Stomach (tissue), 19 donors: ENCODE measurements at places on chromosomes 1 and 21. TPM values are rescaled to one million over a fixed set of nuclear protein-coding genes. Genes with fewer than 3 reads are reported as not detected.

DNA sequence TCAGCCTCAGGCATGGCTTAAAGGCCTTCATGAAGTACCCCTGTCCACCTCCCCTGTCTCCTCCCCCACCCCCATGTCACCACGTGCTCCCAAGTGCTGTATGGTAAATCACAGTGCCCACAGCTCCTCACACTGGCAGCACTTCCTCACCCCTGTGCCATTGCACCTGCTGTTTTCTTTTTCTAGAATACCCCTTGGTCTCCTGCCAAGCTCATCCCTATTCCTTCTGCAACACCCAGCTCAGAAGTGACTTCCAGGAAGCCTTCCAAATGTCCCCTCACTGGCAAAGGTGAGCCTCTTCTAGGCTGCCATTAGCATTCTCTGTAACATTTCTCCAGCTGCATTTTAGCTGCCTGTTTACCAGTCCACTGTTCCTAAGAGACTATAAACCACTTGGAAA lies 9.4 kb downstream of the AKNAD1 start:
- no peak overlapping the region for H3K27ac ChIP-seq
- H3K36me3 ChIP-seq, result no peaks in the 10 kb centered on the region
- peaks cover 6% of the 10 kb centered on the region for H3K4me1 ChIP-seq
- H3K4me3 ChIP-seq, result no peak overlapping the region
- no peaks in the 10 kb centered on the region for H3K27me3 ChIP-seq

GRCh38 chr1:35894183-35894582 lies 11.2 kb downstream of the AGO1 start:
- no peak overlapping the region for H3K27ac ChIP-seq
- no peaks in the 10 kb centered on the region for H3K27me3 ChIP-seq
- peaks cover 100% of the 10 kb centered on the region for H3K36me3 ChIP-seq
- DNase-seq, result peak; percentile 30

DNA sequence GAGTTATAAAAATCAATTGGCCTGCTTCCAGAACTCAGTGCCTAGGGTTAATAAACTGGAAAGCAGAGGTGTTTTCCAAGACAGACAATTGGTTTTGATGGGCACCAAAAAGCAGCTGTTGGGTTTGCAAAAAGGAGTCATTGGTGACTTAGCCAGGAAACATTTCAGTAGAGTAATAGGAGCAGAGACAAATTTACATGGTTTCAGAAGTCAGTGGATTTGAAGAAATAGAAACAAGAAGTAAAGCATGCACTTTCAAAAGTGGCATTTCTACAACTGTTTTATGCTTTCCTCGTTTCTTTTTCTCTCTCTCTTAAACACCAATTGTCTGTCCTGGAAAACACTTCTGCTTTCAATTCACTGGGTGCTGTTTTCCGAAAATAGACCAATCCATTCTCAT lies 87.8 kb downstream of the GLUL start:
- H3K4me1 ChIP-seq, result peaks cover 39% of the 10 kb centered on the region
- H3K4me3 ChIP-seq, result no peak overlapping the region
- no peak for DNase-seq
- no peaks in the 10 kb centered on the region for H3K36me3 ChIP-seq

DNA sequence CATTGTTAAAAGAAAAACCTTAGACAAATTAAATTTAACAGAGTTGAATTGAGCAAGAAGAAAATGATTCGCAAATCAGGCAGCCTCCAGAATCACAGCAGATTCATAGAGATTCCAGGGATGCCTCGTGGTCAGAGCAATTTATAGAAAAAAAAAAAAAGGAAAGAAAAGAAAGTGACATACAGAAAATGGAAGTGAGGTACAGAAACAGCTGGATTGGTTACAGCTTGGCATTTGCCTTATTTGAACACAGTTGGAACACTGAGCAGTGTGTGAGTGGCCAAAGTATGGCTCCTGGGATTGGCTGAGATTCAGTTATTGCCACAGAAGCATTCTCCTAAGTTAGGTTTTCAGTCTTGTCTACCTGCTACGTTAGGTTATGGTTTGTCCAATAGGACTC lies 9.1 kb upstream of the C21orf91 start:
- H3K4me1 ChIP-seq, result no peaks in the 10 kb centered on the region
- H3K27me3 ChIP-seq, result no peaks in the 10 kb centered on the region
- H3K4me3 ChIP-seq, result no peak overlapping the region
- no peak overlapping the region for H3K27ac ChIP-seq

DNA sequence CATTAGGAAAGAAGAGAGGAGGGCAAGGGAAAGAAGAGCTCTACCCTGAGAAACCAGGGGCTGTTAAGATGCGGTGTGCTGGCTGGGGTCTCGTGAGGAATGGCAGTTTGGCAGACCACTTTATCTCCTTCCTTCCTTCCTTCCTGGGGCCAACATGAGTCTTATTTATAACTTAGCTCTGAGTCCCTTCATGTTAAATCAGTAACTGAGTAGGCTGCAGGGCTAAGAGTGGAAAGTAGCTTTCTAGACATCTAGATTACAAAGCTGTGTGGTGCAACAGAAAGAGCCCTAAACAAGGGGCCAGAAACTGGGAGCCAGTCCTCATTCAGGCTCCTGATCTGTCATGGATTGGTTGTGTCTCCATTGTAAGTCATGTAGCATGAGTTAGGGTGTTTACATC lies 135.4 kb upstream of the DUSP10 start:
- H3K4me1 ChIP-seq, result no peaks in the 10 kb centered on the region
- H3K36me3 ChIP-seq, result no peaks in the 10 kb centered on the region
- DNase-seq, result no peak
- H3K27me3 ChIP-seq, result no peaks in the 10 kb centered on the region
- no peak overlapping the region for H3K27ac ChIP-seq

The PKNOX1 gene
- polyA plus RNA-seq, result 8.2 TPM

The KLHL12 gene
- polyA plus RNA-seq, result 10.4 TPM

GRCh38 chr1:171245458-171246064 lies 2.7 kb upstream of the FMO1 start:
- no peak overlapping the region for H3K4me3 ChIP-seq
- H3K27me3 ChIP-seq, result no peaks in the 10 kb centered on the region
- no peak overlapping the region for H3K27ac ChIP-seq
- DNase-seq, result peak; percentile 69

The CYP4X1 gene
- polyA plus RNA-seq, result 12.8 TPM

- no peaks in the 10 kb centered on the region for H3K4me1 ChIP-seq
- H3K27me3 ChIP-seq, result no peaks in the 10 kb centered on the region
- no peak for DNase-seq
- no peak overlapping the region for H3K27ac ChIP-seq
- H3K4me3 ChIP-seq, result no peak overlapping the region
- no peaks in the 10 kb centered on the region for H3K36me3 ChIP-seq
Observed at GRCh38 chr1:64388336-64388735, 81.6 kb upstream of the CACHD1 start.

The RLF gene
- polyA plus RNA-seq, result 3.1 TPM

The RHD gene
- not detected for polyA plus RNA-seq

- H3K4me1 ChIP-seq, result no peaks in the 10 kb centered on the region
- no peaks in the 10 kb centered on the region for H3K27me3 ChIP-seq
- H3K36me3 ChIP-seq, result peaks cover 96% of the 10 kb centered on the region
- H3K4me3 ChIP-seq, result no peak overlapping the region
- no peak for DNase-seq
Observed at GRCh38 chr1:202439308-202439707, 90.8 kb downstream of the PPP1R12B start.

The NBPF10 gene
- polyA plus RNA-seq, result 0.46 TPM

- H3K4me3 ChIP-seq, result no peak overlapping the region
- no peak overlapping the region for H3K27ac ChIP-seq
- peaks cover 100% of the 10 kb centered on the region for H3K36me3 ChIP-seq
- peaks cover 19% of the 10 kb centered on the region for H3K4me1 ChIP-seq
- peak; percentile 79 for DNase-seq
Observed at GRCh38 chr1:17419626-17420328, 19.7 kb downstream of the RCC2 start.

- DNase-seq, result no peak
- H3K27ac ChIP-seq, result no peak overlapping the region
- H3K27me3 ChIP-seq, result no peaks in the 10 kb centered on the region
Observed at GRCh38 chr1:101506541-101507164, 269.8 kb downstream of the S1PR1 start.

The MX1 gene
- 11.4 TPM for polyA plus RNA-seq
